ENCODE measurements at places on chromosomes 3 and 15.

DNA sequence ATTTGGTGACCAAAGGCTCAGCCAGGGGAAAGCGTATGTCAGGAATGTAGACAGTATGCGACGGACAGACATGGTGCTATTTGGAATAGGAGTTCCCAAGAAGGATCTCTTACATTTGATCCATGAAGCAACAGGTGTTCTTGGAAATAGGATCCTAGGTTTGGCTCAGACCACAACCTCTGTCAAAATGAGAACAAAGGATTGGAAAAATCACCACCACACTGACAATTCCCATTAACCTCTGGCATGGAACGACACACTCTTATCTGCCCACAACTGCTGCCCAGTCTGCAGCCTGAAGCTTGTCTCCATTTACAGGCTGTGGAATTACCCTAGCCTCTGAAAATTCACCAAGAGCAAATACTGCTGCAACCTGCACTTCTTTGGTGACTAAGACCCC lies 33.6 kb upstream of the LRRN1 start:
- no peaks in the 10 kb centered on the region for H3K4me1 ChIP-seq
- no peak for DNase-seq
- H3K4me3 ChIP-seq = no peak overlapping the region

GRCh38 chr3:58459160-58459559 lies 25.5 kb upstream of the PDHB start:
- H3K36me3 ChIP-seq = no peaks in the 10 kb centered on the region
- no peak overlapping the region for H3K4me3 ChIP-seq
- no peak for DNase-seq
- H3K4me1 ChIP-seq = peaks cover 6% of the 10 kb centered on the region
- H3K27ac ChIP-seq = no peak overlapping the region

GRCh38 chr3:179788996-179789395 lies 136.2 kb downstream of the USP13 start:
- no peaks in the 10 kb centered on the region for H3K4me1 ChIP-seq
- H3K36me3 ChIP-seq = no peaks in the 10 kb centered on the region
- H3K4me3 ChIP-seq = no peak overlapping the region

DNA sequence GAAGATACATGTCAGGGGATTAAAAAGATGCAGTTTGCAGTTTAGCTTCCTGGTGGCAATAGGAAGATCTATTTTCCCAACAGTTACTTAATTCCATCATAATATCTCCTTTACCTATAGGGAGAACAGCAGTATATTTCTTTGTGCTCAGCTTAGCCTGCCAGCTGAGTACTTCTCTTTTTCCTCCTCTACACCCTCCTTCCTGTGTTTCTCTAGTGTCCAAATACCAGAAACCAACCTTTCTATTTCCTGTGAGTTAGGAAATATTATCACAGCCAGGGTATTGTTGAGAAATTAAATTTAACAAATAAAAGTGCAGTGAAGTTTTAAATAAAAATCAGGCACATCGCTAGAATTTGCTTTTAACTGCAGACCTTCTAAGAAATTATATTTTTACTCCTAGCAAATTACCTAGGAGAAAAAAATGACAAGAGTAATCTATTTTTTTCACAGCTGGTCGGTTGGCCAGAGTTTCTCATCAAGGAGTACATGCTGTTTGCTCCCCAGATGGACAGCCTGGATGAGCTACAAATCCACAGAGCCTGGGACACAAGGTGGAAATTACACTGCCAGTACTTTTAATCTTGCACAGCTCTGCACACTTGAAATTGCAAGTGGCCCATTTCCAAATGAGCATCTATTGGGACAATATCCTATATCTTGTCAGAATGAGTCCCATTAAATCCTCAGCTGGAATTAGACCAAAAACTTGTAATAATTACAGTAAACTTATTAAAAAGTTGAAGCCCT lies 185.2 kb upstream of the CFAP20DC start:
- H3K27ac ChIP-seq = no peak overlapping the region
- no peak for DNase-seq
- H3K4me1 ChIP-seq = peaks cover 18% of the 10 kb centered on the region
- H3K4me3 ChIP-seq = peak overlapping the region; percentile 71
- peaks cover 28% of the 10 kb centered on the region for H3K27me3 ChIP-seq
- peaks cover 4% of the 10 kb centered on the region for H3K36me3 ChIP-seq

DNA sequence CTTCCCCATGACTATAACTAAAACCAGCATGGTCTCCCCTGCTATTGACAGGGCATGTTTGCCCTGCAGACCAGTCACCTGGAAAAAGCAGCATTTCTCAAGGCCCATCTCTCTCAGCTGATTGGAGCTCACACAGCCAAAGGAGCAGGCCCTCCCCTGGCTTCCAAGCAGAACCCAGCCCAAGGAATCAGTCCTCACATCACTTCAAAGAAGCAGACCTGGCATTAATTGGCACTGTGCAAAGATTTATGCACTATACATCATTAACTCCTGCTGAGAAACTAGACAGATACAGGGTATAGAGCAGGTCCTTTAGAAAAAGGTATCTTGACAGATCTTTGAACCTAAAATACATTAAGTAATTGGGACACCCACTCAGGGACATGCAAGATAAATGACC lies 323.8 kb upstream of the PPP2R3A start:
- H3K4me3 ChIP-seq = no peak overlapping the region
- no peaks in the 10 kb centered on the region for H3K4me1 ChIP-seq
- no peak for DNase-seq
- H3K27me3 ChIP-seq = no peaks in the 10 kb centered on the region
- H3K36me3 ChIP-seq = no peaks in the 10 kb centered on the region
